Stimulated activated CD8-positive, alpha-beta memory T cell treated with anti-CD3 and anti-CD28 coated beads, Interleukin-7, amount 100 ng/mL, for 4 hours (primary cell): ENCODE measurements at places on chromosomes 5 and 9.

DNA sequence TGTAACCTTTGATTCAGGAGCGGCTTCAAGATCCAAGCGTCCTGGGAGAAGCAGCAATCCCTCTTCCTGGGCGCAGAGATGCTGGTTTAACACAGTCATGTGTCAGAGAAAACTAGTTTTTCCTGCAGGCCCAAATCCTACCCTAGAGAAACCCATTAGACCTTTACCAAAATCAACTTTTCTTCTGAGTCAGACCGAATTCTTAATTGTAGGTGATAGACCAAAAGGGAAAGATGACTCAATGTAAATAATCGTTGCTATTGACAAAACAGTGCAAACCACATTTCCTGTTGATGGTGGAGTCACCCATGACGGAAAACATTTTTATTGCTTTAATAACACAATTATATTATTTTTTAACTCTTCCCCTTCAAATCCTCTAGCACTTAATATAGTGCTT lies 40.1 kb downstream of the SLC1A1 start:
- DNase-seq: no peak

DNA sequence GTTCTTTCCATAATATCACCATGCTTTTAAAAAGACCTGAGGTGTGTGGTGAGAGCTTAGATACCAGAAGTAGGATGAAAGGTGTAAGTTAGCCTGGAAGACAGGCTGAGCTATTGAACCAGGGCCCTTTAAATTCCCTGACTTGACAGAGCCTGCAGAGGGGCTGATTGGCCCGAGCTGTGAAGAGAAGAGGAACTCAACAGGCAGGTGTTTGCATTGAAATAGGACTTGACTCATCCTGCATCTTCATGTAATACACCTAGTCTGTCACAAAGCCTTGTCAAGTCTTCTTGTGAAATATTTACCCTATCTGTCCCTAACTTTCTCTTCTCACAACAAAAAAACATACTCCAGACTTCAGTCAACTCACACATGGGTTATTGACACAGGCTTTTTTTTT lies 16.6 kb upstream of the ANP32B start:
- DNase-seq: no peak

DNA sequence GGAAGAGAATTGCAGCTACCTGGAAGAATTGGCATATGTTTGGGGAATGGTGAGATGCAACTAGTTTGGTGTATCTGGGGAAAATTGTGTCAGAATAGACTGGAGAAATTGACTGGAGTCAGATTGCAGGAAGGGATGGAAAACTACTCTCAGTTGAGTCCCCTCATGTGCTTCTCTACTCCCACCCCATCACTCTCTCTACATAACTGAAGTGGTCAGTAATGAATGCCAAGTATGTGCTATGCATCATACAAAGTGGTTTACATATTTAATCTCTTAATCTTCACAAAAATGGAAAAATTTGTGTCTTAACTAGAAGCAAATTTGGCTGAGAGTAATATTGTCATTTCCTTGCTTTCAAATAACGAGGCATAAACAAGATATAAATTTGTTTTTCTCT lies 146.4 kb upstream of the TNC start:
- no peak for DNase-seq

DNA sequence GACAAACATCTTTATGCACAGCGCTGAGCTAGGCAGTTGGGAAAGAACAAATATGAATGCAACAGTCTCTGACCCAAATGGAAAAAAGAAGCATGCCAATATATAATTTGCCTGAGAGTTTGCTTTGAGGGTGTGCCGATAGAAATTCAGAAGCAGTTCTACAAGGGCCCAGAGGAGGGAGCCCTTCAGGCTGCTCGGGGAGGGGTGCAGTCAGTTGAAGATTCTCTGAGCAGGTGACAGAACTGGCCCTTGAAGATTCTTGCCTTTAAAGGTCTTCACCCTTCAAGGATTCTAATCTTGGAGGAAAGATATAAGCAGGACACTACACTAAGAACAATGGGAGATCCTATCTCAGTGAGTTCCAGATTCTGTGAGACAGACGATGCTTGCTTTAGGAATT lies 3.7 kb upstream of the PAPPA start:
- DNase-seq: no peak

DNA sequence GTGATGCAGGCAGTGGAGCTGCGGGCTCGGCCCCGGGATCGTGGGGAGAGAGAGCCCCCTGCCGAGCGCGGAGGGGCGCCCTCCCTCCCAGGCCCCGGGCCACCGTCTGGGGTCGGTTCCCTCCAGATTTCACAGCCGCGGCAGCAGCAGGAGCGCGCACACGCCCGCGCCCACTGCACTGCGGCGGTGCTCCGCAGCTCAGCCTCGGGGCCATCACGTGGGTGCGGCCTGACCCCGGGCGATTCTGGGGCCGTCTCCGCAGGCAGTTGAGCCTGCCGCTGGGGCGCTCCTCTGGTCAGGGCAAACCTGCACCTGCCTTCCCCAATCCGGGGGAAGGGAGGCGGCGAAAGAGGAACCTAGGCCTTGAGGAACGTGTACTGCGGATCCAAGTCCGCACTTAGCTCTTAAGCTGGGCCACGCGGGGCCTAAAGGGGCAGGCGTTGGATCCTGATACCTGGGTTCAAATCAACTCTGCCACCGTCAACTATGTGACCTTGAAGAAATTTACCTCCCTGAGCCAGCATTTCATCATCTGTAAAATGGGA lies 9.4 kb upstream of the DELE1 start:
- DNase-seq: no peak

DNA sequence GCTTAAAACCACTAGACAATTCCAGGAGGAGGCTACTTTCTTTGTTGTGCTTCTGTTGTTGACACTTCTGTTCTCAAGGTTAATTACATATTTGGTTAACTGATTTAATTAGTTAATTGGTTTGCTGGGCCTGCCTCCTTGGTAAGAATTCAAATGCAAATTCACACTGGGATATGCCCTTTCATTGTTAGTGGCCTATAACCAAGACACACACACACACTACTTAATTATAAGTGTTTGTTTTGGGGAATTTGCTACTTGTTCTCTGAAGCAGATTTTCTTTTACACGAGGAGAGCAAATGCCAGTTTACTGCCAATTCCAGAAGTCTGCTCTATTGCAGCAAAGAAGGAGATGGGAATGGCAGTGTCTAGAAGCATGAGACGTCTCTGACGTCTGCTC lies 101.6 kb upstream of the BASP1 start:
- no peak for DNase-seq

DNA sequence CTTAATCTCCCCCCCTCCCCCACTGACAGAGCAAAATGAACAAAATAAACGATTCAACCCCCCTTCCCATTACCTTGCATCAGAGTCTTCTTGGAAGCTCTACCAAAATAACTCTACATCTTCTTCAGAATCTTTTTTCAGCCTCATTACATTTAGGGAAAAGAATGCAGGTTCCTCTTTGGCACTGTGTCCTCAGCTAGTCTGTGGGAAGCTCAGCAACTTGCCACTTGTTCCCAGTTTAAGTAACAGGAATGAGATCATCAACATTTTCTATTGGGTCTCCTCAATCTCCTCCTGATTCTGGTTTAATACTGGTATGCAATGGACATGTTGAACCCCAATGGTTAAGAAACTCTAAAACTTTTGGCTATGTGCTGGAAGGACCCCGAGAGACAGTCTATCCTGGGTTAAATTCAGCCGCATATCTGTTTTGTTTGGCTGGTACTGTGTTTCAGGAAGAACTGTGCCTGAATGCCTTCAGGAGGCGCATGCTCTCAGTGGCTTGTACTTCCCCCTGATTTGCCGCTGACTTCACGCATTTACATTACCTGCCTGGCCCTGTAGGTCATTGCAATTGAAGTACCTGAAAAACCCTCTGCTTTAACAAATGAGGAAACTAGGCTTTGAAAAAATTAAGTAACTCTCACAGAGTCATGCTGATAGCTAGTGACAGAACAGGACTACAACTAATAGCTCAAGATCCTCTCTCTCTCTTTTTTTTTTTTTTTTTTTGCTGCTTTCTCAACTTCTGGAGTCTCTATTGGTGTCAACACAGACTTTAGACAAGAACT lies 78.1 kb upstream of the HMHB1 start:
- no peak for DNase-seq

DNA sequence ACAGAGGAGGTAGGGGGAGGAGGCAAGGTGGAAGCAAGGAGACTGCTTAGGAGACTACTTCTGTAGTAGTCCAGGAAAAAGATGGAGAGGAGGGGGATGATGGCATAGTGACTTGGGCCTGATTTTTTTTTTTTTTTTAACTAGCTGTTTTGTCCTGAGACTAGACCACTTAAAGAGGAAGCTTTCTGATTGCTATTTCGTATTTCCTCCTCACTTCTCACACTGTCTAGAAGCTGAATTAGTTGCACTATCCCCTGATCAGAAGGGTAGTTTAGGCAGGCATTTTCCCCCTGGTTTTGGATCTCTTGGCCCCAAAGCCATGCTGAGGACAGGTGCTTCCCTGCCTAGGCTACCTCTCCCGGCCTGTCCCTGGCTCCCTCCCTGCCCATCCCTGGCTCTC lies 14.9 kb downstream of the LARP1 start:
- DNase-seq: no peak

DNA sequence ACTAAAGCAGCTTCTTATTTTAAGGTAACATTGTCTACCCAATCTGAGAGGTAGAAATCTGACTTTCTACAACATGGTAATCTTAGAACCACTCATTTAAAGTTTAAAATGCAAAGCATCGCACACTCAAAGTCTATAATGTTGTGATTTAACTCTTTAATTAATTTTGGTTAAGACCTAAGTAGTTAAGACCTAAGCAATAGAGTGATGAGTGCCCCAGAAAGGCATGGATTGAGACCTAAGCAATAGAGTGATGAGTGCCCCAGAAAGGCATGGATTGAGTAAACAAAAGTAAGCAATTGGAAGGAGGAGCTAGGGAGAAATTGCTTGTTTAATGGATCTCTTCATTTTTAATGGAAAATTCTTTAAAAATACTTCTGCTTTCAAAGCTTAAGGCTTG lies 86.8 kb downstream of the NLN start:
- no peak for DNase-seq

- no peak for DNase-seq
These were observed 28.5 kb downstream of the NFIL3 start for GRCh38 chr9:91395106-91395552.

DNA sequence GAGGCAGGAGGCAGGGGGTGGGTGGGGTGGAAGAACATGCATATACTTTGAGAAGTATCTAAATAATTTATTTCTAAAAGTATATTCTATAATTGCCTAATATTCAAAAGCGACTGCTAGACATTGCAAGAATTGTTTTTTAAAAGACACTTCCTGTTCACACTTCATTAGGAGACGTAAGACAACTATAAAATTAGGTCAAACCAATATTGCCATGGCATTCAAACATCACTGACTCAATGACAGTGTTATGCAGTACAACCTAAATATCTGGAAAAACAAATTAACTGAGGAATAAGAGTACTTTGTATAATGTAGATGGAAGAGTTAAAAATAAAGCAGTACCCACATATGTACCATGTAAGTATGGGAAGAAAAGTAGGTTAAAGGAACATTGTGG lies 4.5 kb downstream of the CCNH start:
- no peak for DNase-seq

DNA sequence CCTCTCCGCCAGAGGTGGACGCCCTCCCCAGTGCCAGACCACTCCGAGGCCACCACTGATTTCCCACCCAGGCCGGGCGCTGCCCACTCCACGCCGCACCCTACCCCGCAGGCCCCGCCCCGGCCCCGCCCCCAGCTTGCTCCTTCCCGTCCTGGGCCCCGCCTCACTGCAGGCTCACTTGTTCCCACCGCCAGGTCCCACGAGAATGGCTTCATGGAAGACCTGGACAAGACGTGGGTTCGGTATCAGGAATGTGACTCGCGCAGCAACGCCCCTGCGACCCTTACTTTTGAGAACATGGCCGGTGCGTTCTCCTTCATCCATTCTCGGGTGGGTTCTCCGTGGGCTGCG lies 6.5 kb downstream of the LRRC26 start:
- no peak for DNase-seq

DNA sequence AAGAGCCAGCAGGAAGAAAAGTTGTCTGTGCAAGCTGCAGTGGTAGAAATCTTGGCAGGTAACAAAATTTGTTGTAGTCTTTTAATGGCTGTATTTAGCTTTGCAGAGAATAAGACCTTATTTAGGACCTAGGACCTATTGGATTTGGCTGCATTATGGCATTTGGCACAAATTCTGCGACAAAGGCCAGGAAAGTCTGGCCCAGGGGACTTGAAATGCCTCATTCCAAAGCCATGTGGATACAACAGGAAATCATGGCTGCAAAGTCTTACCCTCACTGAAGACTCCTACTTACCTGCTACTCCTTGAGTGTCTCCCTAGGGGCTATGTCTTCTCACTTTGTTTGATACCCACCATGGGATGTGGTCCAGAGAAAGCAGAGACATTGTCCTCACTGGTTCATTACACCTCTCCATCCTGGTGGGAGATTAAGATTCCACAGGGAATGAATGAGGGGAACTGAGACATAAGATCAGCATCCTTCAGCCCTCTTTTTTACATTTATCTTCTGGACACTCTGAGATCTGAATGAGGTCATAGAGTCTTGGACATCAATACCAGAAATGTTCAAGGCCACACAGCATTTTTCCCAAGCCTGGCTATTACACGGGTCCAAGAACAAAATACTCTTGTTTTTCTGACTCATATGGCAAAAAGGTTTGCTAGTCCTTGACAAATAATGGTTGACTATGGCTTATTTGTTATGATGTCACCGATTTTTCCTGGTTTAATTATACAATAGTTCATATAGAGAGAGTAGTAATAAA lies 119.4 kb downstream of the PDE8B start:
- no peak for DNase-seq

DNA sequence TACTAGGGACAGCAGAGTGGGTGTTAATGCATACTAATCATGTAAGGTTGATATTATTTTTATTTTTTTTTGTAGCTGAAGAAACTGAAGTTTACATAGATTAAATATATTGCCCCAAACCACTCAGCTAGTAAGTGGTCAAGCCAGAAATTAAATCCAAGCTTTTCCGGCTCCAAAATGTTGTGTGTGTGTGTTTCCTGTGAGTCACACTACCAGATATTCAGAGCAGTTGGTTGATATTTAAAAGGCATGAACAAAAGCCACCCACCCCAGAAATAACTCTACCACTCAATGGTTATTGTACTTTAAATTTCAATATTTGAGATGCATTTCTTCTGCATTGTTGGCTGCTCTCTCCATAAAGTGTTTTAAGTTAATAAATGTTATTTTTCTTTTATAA lies 29.5 kb downstream of the KCNN2 start:
- no peak for DNase-seq

GRCh38 chr5:51382521-51383130 lies 622 bp upstream of the ISL1 start:
- DNase-seq: no peak

- DNase-seq: no peak
These were observed 190.7 kb upstream of the SLC27A6 start for GRCh38 chr5:128774605-128775004.

GRCh38 chr9:119179701-119180100 lies 189.5 kb downstream of the BRINP1 start:
- no peak for DNase-seq

- no peak for DNase-seq
These were observed 420.1 kb downstream of the IRX1 start for GRCh38 chr5:4015709-4016108.
